ENCODE measurements at places on chromosomes 11 and 22.

GRCh38 chr11:69167130-69167915, 11.6 kb downstream of the SMIM38 start:
- DNase-seq, result no peak

GRCh38 chr11:90491466-90491865, 268.6 kb upstream of the CHORDC1 start:
- DNase-seq, result no peak

- DNase-seq, result no peak
Measured at GRCh38 chr11:114802878-114803277, 124.6 kb downstream of the NXPE2 start.

GRCh38 chr11:125476721-125477120, 19.3 kb downstream of the FEZ1 start:
- DNase-seq, result no peak

DNA sequence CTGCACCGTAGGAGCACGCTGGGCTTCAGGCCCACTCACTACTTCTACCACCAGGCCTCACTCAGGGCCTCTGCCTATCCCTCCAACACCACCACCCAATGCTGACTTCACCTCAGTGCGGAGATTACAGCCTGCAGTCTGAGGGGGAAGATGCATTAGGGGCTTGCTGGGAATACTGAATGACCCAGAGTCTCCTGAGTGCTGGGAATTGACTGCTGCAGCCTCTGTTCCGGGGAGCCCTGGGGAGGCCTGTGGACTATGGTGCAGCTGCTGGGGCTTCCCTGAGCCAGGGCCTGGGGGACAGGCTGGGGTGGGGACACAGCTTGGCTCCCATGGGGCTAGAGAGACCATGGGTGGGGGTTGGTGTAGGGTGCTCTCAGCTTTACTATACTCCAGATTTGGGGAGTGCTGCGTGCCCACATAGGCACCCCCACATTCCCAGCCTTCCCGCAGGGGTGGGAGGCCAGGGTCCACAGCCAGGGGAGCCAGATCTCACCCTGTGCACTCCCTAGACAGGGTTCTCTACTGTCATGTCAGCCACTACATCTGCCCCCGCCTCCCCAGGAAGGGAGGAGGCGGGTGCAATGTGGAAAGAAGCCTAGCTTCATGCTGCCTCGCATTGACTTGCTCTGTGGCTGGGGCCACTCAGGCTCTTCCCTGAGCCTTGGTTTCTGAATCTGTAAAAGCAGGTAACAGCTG, 44.4 kb downstream of the GDPD5 start:
- DNase-seq, result no peak

GRCh38 chr22:21672107-21672629, 6.4 kb downstream of the PPIL2 start:
- no peak for DNase-seq

- no peak for DNase-seq
Measured at GRCh38 chr22:42841444-42841843, 15.6 kb downstream of the ARFGAP3 start.

DNA sequence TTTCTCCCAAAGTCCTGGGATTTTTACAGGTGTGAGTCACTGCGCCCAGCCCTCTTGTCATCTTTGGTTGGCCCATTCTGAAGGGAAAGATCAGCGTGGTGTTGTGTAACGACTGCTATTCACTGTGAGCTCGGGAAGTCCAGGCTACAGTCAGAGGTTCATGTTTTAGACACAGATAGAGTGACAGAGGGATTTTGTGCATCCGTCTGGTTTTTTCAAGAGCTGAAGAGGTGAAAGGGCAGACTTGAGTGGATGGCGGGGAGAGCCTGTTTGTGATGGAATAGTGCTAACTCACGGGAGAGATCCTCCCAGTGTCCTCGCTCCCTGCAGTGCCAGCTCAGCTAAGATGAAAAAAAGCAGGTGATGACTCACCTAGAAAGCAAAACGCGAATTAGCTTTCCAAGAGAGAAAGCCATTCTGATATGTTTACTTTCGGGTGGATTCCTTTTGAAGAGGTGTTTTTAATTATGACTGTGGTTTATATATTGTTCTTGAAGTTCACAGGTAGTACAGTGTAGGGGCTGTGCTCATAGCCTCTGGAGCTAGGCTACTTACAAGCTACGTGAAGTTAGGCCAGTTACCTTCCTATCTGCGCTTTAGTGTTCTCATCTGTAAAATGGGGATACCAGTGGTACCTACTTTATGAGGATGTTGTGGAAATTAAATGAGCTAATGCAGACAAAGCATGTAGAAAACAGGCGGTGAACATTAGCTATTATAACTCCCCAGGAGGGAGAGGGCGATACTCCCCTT, 67.2 kb downstream of the C11orf91 start:
- DNase-seq, result peak; percentile 17

GRCh38 chr22:37482244-37482643, 3.9 kb downstream of the MFNG start:
- no peak for DNase-seq

GRCh38 chr11:106288057-106288456, 210.6 kb downstream of the AASDHPPT start:
- no peak for DNase-seq

DNA sequence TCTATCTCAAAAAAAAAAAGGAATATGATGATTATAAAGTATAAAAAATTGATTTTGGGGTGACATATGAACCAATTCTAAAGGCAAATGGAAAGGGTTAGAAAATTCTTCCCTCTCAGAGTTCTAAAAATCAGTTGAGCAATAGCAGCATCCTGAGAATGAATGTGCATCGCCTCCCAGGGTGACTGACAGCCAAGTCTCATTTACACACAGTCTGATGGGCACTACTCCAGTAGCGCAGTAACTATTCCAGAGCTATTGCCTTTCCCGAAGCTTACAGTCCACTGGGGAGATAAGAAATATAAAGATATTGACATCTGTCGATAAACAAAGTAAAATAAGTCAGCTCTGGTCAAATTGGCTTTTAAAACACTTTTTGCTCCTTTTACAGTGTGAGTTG, 32.3 kb upstream of the SORL1 start:
- no peak for DNase-seq

GRCh38 chr11:19779740-19780139, 67.1 kb downstream of the NAV2 start:
- DNase-seq, result no peak

DNA sequence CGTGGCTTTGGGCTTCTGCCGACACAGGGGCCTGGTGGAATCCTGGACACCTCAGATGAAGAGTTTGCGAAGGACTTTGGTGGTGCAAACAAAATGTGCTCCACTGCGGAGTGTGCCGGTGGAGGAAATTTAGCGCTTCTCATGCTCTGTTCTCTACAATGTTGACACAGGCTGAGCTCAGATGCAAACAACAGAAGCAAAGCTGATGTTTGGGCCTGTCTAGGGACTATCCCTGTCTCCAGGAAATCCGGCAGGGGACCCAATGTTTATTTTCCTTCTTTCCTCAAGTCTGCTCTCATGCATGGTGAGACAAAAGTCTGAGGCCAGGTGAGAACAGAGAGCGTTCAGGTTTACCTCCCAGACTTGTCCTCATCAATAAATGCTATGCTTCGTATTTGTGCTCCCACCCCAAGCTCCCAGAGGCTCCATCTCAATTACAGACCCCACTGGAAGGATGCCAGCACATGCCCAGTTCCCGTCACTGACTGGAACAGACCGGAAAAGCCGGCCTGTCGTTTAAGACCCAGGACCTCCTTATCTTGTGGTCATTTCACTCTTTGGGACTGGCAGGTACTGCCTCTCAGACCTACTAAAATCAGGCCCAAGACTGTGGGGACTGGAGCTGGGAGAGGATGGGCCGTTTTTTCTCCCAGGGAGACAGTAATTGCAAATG, 105.7 kb upstream of the B3GAT1 start:
- DNase-seq, result no peak

DNA sequence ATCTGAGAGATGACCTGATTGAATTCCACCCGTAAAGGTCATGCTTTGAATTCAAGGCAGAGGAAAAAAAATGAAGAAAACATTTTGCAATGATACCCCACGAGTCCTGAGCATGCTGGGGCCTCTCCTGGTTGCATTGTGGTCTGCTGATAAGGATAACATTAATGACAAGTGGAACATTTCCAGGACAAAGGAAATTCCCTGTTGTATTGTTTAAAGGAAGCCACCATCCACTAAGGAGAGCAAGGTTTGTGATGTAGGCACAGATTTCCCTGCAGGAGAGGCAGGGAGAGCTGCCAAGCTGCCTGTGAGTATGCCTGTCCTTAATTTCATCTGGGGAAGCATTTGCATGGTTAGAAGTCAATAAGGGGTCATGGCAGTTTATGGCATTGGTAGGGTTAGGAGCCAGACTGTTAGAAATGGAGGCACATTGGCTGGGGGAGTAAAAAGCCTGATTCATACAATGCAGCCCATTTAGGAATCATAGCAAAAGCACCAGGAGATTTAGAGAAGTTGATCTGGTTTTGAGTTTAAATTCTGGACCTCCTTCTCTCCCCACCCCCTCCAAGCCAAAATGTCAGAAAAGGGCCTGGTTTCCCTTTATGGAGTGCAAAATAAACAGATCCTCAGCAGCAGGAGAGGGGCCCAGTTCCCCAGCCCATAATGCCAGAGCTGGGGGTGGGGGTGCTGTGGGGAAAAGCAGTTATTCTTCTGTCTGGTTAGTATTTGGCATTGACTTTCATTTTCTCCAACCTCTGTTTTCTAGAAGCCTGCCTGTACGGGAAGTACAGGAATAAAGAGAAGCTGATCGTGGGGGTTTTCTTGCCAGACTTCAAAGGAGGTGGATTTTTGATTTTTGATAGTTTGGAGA, 22.1 kb downstream of the FLI1 start:
- no peak for DNase-seq

GRCh38 chr11:77199137-77199745, 71.2 kb downstream of the MYO7A start:
- DNase-seq, result no peak

DNA sequence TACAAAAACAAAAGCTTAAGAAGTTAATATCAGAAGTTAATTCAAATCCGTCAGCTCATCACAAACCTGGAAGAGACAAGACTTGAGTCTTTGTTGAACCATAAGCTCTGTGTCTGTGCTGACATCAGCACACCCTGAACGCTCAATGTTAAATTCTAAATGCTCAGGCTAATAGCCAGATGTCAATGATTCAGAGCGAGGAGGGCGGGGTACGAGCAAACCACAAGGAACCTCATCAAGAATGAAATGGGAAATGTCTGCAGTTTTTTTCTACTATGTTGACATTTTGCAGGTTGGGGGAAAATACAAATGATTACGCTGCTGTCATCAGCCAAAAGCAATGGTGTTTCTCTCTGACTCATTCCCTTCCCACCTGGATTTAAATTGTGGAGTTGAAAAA, 1057.2 kb downstream of the NTM start:
- no peak for DNase-seq

DNA sequence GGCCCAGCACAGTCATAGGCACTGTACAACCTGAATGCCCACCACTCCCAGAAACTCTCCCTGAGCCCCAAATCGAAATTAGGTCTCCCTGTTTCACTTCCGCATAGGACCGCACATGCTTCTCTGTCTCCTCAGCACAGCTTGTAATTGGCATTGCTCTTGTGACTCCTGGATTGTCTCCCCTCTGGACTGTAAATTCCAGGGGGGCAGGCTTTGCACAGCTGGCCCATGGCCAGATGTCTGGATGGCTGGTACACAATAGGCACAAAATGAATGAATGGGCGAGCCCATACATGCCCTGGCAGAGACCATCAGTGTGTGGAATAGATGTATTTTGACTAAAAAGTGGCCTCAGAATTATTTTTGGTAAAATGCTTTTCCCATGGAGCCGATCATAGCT, 63.3 kb upstream of the PHF21B start:
- no peak for DNase-seq

- peak; percentile 57 for DNase-seq
Measured at GRCh38 chr11:101567071-101567470, 16.7 kb downstream of the TRPC6 start.

DNA sequence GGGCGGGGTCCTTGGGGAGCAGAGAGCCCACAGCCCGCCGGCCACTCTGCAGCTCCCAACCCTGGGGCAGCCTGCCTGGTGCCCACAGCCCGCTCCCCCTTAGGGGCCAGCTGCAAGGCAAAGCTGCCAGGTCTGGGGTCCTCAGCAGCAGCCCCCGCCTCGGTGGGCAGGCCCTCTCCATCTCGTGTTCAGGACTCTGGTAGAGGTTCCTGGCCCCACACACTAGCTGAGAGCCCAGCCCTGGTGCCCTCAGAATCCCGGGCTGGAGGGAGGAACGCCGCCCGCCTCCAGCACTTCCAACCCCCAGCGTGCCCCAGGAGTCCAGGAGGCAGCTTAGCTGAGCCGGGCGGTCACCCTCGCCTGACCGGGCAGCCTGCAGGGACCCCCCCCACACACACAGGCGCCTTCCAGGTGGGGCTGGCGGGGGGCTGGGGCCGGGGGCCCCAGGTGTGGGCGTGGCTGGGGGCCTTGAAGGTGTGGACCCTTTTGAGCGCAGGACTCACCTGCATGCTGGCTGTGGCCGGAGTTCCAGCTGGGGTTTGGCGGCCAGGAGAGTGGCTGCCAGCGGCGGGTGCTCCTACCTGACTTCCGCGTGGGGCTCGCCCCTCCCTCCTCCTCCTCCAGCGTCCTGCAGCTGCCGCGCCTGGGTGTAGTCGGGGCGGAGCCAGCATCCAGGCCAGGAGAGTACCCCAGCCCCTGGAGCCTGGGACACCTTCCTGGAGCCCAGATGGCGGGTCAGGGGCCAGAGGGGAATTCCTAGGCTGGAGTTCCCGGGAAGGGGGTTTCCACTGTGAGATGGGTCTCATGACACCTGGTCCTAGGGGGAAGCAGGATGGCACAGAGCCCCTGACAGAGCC, at the start of gene ANO9:
ANO9 (minus strand) TSS at position 594 of the 857 bp plus-strand sequence; CDS start at position 509, 85 bp downstream.
- no peak for DNase-seq

DNA sequence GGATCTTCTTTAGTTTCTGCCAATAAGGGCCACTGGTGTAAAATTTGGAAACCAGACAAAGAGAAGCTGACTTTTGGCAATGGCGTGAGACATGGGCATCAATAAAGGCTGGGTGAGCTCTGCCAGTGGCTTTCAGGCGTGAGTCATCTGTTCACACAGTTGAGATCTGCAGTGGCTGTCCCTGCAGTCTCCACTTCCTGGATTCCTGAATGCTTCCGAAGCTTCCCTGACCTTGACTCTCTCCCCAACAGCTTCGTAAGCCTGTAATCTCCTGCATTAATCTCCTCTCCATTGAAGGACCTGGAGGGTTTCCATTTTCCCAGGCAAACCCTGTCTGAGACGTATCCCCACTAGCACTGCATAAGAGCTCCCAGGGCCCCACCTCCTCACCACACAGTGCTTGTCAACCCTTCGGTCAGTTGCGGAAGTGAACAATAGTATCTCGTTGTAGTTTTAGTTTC, 574.7 kb downstream of the TBC1D22A start:
- DNase-seq, result no peak

- DNase-seq, result no peak
Measured at GRCh38 chr11:94149431-94150017, 20.9 kb downstream of the PANX1 start.

- no peak for DNase-seq
Measured at GRCh38 chr22:46547179-46547882, 9.9 kb upstream of the CELSR1 start.

Data from H1 (cell line).